ENCODE measurements at places on chromosomes 2 and 18.
A peak's percentile ranks its signal among the peaks of the same experiment; 100 is the strongest.

GRCh38 chr2:82913566-82913965 is 1545.5 kb downstream of the SUCLG1 start:
- no peak for DNase-seq

GRCh38 chr2:98408155-98408554 is 36.5 kb upstream of the INPP4A start:
- DNase-seq = no peak

GRCh38 chr2:85584354-85584856 is at the start of gene VAMP5:
VAMP5 (plus strand) TSS chr2:85584431; CDS start chr2:85584491, 60 bp downstream.
- no peak for DNase-seq

DNA sequence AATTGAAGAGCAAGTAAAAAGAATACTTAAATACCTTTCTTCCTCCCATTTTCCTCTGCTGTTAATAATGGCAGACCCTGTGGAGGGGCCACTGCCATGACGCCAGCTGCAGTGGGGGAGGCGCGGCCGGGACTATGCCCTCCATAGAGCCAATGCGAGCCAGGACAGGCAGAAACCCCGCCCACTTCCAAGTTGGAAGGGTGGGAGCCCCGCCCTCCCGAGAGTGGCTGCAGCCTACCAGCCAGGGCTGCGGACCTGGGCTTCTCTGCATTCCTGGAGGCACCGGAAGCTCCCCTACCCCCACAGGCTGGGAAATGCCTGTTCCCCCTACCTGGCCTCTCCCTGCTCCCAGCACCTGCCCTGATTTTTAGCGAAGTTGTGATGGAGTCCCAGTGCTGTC is 439.4 kb upstream of the CDH19 start:
- no peak for DNase-seq

GRCh38 chr2:1883476-1883875 is 139.2 kb upstream of the PXDN start:
- DNase-seq = no peak

- no peak for DNase-seq
These were observed 20.7 kb upstream of the ZNF407 start for GRCh38 chr18:74577019-74577418.

DNA sequence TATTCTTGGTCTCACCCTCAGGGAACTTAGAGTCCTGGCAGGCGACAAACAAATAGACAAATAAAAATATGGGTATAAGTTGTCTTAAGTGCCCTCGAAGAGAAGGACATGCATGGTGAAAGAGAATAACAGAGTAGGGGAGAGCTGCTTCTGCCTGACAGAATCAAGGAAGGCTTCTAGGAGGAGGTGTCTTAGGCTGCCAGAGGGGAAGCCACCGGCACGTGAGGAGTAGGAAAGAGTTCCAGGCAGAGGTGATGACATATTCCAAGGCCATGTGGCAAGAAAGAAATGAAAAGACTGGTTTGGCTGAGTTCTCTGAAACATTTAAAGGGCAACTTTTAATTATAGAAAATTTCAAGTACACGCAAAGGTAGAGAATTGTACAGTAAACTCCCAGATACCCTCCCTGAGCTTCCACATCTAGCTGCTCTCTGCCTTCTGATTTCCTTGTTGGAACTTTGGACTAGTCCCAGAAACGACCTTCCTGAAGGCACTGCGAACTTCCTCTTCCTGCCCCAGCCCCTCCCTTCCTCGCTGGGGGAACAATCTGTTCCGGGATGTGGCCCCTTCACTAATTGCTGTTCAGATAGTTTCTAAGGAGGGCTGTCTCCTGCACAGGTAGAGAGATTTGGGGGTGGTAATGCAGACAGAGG is 91.7 kb downstream of the DYSF start:
- DNase-seq = no peak

DNA sequence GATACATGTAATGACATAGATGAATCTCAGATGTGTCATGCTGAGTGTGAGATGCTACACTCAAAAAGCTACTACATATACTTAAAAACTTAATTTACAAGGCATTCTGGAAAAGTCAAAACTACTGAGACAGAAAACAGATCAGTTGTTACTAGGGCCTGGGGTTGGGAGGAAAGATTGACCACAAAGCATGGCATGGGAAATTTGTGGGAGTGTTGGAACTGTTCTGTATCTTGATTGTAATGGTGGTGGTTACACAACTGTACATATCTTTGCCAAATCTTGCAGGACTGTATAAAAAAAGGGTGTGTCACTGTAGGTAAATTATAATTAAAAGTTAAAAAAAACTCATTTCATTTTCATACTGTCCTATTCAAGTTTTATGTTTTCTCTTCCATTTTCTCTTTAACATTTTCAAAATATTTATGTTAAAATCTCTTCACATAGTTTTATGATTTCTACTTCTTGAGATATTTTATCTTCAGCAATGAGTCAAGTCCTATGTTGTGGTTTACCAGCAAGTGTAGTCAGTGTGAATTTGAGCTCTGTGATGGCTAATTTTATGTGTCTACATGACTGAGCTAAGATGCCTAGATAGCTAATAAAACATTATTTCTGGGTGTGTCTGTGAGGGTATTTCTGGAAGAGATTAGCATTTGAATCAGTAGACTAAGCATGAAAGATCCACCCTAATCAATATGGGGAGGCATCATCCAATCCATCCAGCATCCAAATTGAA is 58.6 kb upstream of the VRK2 start:
- DNase-seq = no peak

DNA sequence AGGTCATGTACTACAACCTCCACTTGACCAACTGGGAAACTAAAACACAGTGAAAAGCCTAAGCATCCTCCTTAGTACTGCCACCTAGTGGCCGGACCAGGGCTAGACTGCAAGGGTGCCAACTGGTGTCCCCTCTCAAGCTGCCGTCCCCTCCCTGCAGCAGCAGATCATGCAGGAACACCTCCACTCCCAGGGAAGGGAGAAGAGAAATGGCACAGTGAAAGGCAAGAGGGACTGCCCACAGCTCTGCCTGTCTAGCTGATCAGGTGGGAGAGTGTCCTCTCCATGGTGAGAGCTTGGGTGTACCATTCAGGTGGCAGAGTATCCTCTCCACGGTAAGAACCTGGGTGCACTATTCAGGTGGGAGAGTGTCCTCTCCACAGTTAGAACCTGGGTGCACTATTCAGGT is 78.1 kb downstream of the AAK1 start:
- peak; percentile 27 for DNase-seq

GRCh38 chr2:128746356-128746755 is 427.7 kb upstream of the HS6ST1 start:
- no peak for DNase-seq

- DNase-seq = no peak
These were observed 193.6 kb upstream of the FANCL start for GRCh38 chr2:58434692-58435091.

All from GDM1 (cell line).